ENCODE measurements at places on chromosomes 4 and X. TPM values are rescaled to one million over a fixed set of nuclear protein-coding genes. Genes with fewer than 3 reads are reported as not detected.

Gene BTC
- not detected for total RNA-seq

Gene PAGE2B
- 0.67 TPM for total RNA-seq

Gene RAP1GDS1
- total RNA-seq, result 60.1 TPM

Gene CXCL13
- not detected for total RNA-seq

Gene GTPBP6
- total RNA-seq, result 72.9 TPM

DNA sequence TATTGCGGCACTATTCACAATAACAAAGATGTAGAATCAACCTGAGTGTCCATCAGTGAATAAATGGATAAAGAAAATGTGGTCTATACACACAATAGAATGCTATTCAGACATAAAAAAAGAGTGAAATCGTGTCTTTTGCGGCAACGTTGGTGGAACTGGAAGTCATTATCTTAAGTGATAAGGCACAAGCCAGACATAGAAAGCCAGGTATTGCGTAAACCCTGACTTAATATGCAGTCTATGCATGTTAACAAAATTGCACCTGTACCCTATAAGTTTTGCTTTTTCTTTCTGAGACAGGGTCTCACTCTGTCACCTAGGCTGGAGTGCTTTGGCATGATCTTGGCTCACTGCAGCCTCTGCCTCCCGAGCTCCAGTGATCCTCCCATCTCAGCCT, 28.6 kb downstream of the KIAA0232 start:
- H3K36me3 ChIP-seq, result no peaks in the 10 kb centered on the region
- no peaks in the 10 kb centered on the region for H3K27me3 ChIP-seq
- H3K27ac ChIP-seq, result no peak overlapping the region
- peaks cover 5% of the 10 kb centered on the region for H3K4me1 ChIP-seq
- no peak for DNase-seq

- peaks cover 4% of the 10 kb centered on the region for H3K4me1 ChIP-seq
- no peak overlapping the region for H3K27ac ChIP-seq
- peak overlapping the region; percentile 1 for H3K4me3 ChIP-seq
- peak; percentile 43 for DNase-seq
Measured at GRCh38 chr4:36285784-36286480, 4.5 kb downstream of the DTHD1 start.

DNA sequence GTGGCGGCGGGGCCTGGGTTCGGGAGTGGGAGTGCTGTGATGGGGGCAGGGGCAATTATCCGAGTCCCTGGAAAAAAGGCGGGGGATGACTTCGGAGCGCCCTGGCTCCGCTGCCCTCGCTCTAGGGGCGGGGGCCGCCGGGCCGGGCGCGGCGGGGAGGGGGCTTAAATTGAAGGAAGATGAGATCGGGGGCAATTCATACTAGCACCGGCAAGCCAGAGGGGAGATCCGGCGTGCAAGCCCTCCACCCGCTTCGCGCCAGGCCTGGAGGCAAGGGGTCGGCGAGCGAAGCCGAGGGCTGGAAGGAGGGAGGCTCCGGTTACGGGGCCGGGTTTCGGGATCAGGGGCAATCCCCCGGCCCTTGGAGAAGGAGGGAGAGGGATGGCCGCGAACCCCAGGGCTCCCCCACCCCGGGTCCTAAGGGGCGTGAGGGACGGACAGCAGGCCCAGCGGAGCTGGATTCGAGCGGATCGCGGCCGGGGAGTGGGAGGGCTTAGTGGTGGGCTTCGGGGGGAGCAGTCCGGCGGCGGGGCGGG, 1.2 kb downstream of the BCORL1 start:
- peak; percentile 32 for DNase-seq
- H3K36me3 ChIP-seq, result no peaks in the 10 kb centered on the region
- H3K27ac ChIP-seq, result no peak overlapping the region
- peak overlapping the region; percentile 21 for H3K4me3 ChIP-seq
- H3K27me3 ChIP-seq, result no peaks in the 10 kb centered on the region

GRCh38 chr4:44186096-44186849, 262.3 kb downstream of the KCTD8 start:
- no peaks in the 10 kb centered on the region for H3K27me3 ChIP-seq
- H3K36me3 ChIP-seq, result no peaks in the 10 kb centered on the region

DNA sequence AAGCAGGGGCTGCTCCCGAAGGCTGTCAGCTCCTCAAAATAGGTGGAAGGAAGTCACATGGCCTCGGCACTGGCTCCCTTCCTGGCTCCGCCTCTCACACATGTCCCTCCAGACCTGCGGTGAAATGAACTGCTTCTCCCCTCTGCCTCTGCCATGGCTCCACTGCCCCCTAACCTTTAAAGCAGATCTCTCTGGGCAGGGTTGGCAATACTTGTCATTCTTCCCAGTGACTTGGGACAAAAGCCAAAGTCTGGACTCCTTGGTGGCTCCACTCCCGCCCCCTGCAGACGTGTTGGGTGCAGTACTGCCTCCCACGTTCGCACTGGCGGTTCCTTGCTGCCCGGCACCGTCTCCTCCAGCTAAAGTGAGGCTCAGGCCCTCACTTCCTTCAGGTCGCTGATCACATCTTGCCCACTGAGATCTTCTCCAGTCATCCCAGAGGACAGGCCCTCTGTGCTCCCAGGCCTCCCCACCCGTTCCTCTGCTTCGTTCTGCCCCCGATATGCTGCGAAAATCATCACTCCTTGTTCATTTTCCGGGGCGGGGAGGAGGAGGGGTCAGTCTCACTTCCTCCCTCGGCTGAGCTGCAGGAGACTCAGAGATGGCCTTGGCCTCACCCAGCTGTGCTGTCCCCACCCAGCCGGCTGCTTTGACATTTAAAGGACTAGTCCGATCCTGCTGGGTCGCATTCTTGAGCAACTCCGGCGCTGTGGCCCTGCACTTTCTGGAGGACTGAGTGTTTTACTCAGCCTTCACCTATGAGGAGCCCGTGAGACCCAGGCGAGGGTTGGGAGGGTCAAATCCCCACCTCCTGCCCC, 97.4 kb downstream of the PHKA2 start:
- H3K27ac ChIP-seq, result peak overlapping the region; percentile 59
- peak overlapping the region; percentile 65 for H3K4me3 ChIP-seq
- DNase-seq, result peak; percentile 69

DNA sequence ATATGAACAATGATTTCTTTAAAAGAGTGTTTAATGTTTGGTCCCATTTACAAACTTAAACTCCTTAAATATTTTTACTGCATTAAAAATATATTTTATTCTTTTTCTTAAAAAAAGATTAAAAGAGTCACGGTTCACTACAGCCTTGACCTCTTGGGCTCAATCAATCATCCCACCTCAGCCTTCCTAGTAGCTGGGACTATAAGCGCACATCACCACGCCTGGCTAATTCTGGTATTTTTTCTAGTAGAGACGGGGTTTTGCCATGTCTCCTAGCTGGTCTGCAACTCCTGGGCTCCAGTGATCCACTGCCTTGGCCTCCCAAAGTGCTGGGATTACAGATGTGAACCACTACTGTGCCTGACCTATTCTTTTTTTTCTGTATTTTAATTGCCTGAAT, 104.7 kb upstream of the TLR2 start:
- H3K4me3 ChIP-seq, result no peak overlapping the region
- H3K36me3 ChIP-seq, result peaks cover 3% of the 10 kb centered on the region
- peaks cover 55% of the 10 kb centered on the region for H3K4me1 ChIP-seq
- H3K27ac ChIP-seq, result peak overlapping the region; percentile 20
- no peak for DNase-seq

DNA sequence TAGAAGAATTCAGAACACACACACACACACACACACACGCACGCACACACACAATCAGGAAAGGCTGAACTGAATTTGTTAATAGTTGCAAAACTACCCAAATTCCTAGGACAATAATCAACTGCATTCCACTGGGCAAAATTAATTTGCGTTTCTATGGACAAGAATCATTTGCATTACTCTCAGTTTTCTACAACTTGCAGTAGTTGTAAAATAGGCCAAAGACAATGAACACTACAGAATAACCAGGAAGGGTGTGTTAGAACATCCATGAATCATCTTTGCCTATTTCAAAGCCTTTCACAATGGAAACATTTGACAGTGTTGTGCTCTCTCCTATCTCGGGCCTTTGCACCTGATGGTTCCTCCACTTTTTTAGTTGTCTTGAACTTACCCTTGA, 77.1 kb upstream of the IGFBP7 start:
- no peak overlapping the region for H3K27ac ChIP-seq
- no peak for DNase-seq
- H3K27me3 ChIP-seq, result no peaks in the 10 kb centered on the region
- no peaks in the 10 kb centered on the region for H3K4me1 ChIP-seq

DNA sequence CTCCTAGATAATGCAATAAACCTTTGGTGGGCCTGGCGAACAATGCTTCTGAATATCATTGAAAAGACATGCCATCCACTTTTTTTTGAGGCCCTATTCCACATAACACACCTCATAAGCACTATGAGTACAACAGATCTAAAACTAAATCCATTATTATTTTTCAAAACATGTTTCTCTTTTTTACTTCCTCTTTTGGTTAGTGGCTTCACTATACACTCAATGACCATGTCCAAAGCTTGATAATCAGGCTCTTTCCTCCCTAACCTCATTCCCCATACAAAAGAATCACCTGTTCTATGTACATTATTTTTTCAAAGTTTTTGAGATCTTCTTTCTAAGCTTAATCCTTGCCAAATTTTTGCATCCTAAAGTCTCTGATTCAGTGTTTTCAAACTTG, 20.4 kb upstream of the NPY2R start:
- no peaks in the 10 kb centered on the region for H3K4me1 ChIP-seq
- no peak for DNase-seq
- no peak overlapping the region for H3K27ac ChIP-seq

DNA sequence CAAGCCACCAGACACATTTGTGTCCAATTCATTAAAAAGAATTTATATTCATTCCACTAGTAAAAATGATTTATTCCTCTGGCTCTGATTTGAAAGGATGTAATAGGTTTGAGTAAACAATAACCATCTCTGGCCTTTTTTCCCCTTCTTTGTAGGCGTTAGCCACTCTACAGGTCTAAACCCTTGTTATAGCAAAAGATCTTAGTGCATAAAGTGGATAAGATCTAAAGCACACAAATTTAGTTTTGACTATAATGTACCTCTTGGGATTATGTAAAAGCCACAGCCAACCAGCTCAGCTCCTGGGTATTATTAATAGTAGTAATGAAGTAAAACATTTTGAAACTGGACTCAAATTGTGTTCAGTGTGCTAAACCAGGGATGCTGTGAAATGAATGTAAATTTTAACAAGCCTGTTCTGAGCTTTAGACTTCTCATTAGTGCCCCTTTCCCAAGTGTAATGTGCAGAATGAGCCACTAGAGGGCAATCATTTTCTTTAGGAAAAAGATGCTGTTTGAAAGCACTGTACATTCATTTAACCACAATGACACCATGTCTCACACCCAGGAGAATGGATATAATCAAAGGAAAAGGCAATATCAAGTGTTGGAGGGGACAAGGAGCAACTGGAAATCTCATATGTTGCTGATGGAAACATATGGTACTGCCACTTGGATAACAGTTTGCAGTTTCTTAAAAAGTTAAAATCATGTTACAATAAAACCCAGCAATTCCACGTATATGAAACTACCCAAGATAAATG, 69.7 kb downstream of the KLHL8 start:
- no peaks in the 10 kb centered on the region for H3K36me3 ChIP-seq
- no peaks in the 10 kb centered on the region for H3K4me1 ChIP-seq
- H3K27me3 ChIP-seq, result no peaks in the 10 kb centered on the region
- no peak overlapping the region for H3K4me3 ChIP-seq

Measured in B cell (primary cell).